ENCODE measurements at places on chromosomes 11 and 22.

DNA sequence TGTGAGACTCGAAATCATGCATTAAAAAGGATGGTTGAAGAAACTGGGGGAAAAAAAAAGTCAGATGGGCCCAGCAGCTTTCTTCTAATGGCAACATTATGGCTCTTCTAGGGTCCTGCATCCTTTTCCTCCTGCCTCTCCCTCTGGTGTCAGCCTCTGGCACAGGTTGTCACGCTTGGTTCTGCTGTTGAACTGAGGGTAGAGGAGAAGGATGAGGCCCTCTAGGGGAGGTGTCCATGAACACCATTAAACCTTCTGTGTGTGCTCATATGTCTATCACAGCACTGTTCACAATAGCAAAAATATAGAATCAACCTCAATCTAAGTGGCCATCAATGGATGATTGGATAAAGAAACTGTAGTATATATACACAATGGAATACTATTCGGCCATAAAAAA lies 36.0 kb downstream of the BUD13 start:
- DNase-seq = no peak

DNA sequence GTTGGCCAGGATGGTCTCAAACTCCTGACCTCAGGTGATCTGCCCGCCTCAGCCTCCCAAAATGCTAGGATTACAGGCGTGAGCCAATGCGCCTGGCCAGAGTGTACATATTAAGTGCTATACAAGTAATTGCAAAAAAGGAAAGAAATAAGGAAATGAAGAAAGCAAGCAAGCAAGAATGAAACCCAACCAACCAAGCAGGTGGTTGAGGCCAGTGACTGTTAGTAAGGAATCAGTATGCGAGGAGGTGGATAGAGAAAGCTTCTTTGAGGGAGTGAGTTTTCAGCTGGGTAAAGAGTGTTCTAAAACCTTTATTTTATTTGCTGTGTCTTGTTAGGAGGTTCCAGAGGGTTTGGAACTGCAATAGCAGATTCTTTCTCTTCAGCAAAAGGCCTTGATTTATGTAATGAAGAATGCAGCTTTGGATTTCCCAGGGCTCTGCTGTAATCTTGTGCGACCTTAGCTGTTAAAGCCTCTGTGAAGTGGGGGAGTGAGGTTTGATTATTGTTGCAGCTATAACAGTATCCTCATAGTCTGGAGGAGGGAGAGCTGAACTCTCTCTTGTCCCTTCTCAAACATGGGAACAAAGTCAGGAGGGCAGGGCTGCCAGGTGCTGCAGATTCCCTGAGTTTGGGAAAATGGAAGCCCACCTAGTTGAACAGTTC lies 5.7 kb downstream of the AMPD3 start:
- no peak for DNase-seq

DNA sequence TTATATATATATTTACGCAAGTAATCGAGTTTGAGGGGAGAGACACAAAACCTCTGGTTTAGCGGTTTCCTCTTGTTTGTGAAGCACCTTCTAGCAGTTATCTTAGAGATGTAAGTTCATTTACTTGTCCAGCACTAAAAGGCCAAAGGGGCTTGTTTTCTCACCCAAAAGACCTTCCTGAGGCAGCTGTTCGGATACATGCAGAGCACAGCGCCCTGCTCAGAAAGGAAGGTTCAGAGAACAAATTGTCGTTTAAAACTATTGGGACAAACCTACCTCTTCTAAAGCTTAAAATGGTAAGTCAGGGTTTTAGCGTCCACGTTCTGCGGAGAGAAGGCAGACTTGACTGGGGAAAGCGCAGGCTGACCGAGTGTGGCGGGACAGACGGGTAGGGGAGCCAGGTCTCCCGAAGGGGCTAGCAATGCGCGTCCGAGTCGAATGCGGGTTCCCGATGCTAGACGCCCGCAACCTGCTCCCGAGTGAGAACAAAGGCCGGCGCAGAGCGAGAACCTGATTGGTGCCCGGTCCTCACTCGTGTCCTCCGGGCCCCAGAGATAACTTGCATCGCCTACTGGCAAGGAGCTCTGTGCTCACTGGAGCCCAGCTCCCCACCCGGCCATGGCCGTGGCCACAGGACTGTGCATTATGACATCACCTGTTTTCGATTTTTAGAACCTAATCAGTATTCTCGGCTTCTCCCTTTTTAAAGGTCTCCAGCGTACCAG lies 1.0 kb upstream of the SESN3 start:
- no peak for DNase-seq

DNA sequence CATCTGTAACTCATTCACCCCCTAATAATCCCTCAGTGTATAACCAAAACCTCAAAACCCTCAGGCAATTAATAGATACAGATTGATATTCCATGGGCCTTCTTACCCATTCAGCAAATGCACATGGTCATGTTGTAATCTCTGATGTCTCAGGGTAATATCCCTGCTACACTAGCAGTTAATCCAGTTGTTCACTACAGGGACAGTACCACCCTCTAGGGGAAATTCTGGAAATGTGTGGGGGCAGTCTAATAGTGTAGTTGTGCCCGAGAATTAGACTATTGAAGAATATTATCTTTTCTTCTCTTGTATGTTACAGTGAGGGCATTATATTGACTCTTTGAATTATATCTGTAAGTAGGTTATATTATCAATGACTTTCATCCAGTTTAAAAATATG lies 175.4 kb downstream of the CWF19L2 start:
- no peak for DNase-seq

DNA sequence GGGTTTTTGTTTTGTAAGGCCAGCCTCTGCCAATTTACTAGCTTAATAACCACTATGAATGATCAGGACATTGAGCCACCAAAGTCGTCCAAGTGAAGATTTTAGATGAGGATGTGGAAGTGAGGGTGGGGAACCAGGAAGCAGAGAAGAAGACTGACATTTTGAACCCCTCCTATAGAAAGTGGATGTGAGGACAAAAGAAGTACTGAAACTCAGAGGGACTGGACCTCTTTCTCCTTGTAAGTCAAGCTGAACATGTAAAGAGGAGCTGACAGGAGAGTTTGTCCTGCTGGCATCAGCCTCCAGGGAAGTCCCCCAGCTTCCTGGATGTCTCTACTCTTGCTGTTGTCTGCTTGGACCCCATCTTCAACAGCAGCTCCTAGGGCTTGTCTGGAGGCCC lies 338.2 kb upstream of the NCAM1 start:
- no peak for DNase-seq

Measured in HuH-7.5 (cell line).